ENCODE measurements at places on chromosomes 16 and 17.

GRCh38 chr17:67290711-67291291 lies 45.8 kb upstream of the HELZ start:
- no peak for DNase-seq

- DNase-seq: no peak
Measured at GRCh38 chr16:3478242-3478925, 16.9 kb downstream of the C16orf90 start.

DNA sequence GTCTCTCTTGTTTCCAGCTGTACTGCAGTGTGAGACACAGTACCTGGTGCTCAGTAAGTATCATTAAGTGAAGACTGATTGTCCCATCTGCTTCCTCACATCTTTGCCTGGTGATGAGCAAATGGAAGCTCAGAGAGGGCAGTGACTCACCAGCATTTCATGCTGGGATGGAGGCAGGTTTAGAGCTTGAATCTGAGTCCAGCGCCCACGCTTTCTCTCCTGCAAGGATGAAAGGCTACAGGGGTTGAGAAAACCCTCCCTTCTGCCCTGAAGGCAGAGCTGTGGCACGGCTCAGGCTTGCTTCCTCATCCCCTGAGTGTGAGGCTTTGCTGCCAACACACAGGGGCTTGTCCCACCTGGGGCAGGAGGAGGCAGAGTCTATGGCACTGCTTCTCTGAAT lies 1.5 kb upstream of the RNF112 start:
- DNase-seq: no peak

DNA sequence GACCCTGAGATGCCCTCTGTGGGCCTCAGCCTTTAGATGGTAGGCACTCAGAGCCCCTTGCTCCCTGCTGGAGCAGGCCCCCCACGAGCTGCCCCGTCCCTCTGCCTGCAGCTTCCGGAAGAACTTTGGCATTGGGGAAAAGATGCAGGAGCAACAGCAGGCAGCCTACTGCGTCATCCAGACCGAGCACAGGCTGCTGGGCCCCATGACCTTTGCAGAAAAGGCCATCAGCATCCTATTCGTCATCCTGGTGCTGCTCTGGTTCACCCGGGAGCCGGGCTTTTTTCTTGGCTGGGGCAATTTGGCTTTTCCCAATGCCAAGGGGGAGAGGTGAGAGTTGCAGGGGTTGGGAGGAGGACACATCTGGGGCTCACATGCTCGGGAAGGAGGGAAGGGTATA lies 12.7 kb upstream of the FOXN1 start:
- no peak for DNase-seq

GRCh38 chr16:8928467-8928957 lies 35.2 kb downstream of the USP7 start:
- DNase-seq: no peak

DNA sequence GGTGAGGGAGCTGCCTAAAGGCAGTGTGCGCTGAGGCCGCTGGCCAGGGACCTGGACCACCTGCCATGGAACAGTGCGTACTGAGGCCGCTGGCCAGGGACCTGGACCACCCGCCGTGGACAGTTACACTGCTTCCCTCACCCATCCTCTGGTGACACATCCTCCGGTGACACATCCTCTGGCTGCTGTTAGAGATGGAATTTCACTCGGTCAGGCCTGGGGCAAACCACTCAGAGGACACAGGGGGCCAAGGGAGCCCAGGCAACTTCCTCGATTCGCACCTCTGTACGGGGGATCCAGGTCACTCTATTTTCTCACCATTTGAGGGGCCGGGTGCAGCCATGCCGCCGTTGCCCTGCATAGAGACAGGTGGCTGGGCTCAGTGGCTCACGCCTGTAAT lies 32.4 kb upstream of the RPTOR start:
- no peak for DNase-seq

DNA sequence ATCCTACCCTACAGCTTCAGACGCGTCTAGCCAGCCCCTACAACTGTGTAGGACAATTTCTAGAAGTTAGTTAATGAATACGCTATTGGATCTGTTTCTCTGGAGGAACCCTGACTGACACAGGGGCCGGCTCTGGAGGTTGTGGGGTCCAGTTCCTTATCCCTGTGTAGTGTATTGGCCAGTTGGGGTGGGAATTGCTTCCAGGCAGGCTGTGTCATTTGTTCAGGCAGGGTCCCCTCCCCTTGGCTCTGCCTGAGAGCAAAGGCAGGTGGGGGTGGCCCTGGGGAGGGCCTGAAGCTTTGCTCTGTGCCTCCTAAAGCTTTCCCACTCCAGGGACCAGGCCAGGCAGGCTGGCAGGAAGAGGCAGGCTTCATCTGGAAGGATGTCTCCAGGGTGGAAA lies 11.7 kb upstream of the CETP start:
- no peak for DNase-seq

GRCh38 chr17:82974136-82974952 lies 105.1 kb upstream of the METRNL start:
- DNase-seq: no peak

- DNase-seq: peak; percentile 68
Measured at GRCh38 chr17:19648475-19649273, at the start of gene ALDH3A2. Gene ALDH3A2, plus strand, starts transcription at chr17:19648751. Its CDS starts 221 bp downstream, at chr17:19648972.

DNA sequence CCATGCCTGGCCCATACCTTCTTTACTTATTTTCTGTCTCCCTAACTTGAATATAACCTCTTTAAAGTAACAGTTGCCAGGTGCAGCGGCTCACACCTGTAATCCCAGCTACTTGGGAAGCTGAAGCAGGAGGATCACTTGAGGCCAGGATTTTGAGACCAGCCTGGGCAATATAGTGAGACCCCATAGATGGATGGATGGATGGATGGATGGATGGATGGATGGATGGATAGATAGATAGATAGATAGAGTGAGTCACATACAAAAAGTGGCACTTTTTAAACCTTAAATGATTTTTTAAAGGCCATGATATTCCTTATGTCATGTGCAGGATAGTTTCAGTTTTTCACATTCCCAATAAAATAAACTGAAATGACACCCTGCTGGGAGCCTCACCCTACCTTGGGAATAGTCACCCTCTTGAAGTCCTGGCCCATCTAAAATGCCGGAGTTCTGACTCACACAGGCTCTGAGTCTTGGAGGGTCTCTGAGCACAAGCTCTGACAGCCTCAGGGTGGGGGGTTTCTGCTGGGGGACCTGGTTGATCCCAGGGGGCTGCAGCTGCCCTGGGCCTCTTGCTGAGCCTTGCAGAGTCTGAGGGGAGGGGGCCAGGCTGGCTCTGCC lies 26.2 kb downstream of the CPNE2 start:
- DNase-seq: no peak

DNA sequence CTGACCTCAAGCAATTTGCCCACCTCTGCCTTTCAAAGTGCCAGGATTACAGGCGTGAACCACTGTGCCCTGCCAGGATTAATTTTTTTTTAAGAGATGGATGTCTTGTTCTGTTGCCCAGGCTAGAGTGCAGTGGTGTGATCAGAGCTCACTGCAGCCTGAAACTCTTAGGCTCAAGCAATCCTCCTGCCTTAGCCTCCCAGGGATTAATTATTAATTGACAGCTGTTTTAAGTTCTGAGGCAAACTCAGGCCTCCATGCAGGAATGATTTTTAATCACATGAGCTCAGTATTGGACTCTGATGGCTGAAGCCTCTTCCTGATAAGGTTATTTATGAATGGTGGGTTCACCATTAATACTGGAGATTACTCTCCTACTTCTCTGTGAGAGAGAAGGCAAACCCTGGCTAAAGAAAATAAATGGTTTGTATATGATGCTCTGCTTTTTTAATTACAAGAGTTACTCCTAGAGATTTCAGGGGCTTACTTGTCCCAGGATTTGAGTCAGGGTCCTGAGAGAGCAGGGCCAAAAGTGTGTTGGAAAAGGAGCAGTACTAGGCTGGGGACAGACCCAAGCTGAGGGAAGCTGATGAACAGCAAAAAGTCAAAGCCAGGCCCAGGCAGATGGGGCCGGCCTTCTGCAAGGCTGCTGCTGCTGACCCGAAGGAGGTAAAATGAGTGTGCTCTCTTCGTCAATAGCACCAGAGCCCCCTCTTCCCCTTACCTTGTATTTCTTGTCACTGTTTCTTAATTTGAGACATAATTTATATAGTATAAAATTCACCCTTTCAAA lies 56.9 kb upstream of the HAS3 start:
- no peak for DNase-seq

GRCh38 chr17:57406131-57406980 lies 150.0 kb downstream of the MSI2 start:
- DNase-seq: no peak

DNA sequence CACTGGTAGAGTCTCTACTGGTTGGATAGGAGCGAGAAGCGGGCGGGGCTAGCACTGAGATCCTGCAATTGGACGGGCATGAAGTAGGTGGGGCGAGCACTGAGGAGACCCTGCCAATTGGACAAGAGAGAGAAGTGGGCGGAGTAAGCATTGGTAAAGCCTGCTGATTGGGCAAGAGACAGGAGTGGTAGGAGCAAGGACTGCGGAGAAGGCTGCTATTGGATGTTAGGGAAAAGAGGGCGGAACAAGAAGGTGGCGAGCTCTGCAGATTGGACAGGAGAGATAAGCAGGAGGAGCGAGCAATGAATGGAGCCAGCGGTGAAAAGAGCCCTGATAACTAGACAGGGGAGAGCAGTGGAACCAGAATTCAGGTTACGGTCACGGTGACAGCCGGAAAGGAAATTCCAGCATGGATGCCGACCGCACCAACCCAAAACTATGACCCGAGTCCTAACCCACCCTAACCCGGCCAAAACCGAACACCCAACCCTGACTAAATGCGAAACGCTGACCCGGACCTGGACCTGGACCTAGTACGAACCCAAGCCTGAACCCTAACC lies 4.8 kb downstream of the SCGB1C2 start:
- DNase-seq: no peak

GRCh38 chr17:73396431-73397277 lies 84.9 kb upstream of the CDC42EP4 start:
- no peak for DNase-seq

GRCh38 chr17:50818261-50818660 lies 17.1 kb upstream of the WFIKKN2 start:
- DNase-seq: no peak

GRCh38 chr16:56869513-56870275 lies 4.7 kb downstream of the SLC12A3 start:
- DNase-seq: no peak

GRCh38 chr17:7862692-7863437 lies 5.1 kb downstream of the CYB5D1 start:
- DNase-seq: no peak

- DNase-seq: peak; percentile 42
Measured at GRCh38 chr17:7045492-7046126, 1.7 kb upstream of the SLC16A11 start.

- no peak for DNase-seq
Measured at GRCh38 chr16:71629278-71630016, 3.5 kb downstream of the MARVELD3 start.

DNA sequence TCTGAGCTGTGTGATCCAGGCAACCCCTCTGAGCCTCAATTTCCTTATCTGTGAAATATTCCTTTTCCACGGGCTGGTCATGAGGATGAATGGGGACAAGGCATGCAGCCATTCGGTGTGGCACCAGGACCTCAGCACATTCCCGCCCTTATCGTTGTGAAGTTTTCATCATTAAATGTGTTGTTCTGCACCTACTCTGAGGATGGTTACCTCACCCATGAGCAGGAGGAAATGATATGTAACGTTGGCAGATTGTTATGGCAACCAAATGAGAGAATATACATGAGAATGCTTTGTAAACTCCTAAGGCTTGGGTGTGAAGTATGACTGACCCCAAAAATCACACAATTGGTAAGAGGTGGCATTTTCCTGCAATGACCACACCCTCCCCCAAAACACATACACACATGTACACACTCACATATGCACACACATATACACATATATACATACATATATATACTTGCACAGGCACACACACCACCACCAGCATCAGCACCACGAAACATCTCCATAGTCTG lies 39.5 kb downstream of the SMARCE1 start:
- no peak for DNase-seq

DNA sequence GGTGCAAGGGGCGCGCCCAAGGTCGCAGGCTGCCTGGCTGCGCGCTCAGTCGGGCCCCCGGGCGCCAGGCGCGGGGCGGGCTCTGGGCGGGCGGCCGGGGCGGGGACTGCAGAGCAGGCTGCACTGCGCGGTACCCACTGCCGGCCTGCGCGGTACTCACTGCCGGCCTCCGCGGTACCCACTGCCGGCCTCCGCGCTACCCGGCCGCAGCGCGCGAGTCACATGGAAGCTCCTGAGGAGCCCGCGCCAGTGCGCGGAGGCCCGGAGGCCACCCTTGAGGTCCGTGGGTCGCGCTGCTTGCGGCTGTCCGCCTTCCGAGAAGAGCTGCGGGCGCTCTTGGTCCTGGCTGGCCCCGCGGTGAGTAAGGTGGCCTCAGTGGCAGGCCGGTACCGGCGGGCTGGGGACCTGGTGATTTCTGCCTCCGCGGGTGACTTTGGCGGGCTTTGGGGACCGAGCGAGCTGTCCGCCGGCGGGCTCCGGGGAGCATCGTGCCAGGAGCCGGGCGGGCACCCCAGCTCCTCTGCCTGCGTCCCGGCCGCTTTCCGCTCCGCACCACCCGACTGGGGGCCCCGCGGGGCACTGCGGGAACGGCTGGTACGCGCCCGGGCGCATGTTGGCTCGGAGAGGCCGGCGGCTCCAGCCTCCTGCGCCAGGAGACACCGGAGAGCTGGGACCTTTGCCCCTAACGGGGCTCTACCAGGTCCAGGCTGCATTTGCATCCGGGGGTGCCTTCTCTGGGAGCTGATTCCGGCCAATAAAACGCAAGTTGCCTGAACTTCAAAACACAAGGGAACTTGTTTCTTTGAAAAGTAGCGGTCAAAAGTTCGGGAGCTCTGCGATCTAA lies at the start of gene SLC47A1:
TSS of gene SLC47A1 (plus strand) at position 137 of the 844 bp plus-strand sequence. CDS start at position 223, 86 bp downstream.
- no peak for DNase-seq

- DNase-seq: no peak
Measured at GRCh38 chr16:694187-694862, 4.1 kb upstream of the WDR24 start.

DNA sequence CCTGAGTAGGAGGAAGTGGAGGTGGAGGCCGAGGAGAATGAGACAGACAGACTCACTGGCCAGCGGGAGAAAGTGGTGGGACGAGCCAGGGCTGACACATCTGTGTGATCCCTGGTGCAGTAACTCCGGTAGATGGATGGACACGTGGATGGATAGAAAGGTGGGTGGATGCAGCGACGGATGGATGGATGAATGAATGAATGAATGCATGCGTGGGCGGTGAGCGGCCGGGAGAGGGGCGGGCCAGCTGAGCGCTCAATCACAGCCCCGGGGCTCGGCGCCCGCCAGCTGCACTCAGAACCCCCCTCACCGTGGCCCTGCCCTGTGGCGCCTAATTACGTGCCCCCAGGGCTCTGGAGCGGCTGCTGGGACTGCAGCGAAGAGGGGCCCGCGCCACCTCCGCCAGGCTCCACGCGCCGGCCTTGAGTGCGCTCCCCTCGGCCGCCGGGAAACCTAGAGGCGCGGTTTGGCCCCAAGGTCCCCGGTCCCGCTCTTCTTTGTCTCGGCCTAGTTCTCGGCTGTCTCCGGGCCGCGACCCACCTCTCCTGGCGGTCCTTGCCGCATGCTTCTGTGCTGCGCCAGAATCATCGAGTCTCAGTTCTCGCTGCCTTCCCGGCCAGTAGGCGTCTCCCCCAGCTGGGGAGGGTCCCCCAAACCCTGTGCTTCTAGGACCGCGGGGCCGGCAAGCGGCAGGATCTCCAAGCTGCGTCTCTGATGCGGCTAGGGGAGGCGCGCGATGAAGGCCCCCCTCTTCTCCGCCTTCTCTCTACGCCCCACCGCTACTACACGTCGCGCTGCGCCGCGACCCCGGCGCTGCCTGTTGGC lies 41.0 kb downstream of the RAI1 start:
- no peak for DNase-seq

Measured in fibroblast of skin of left biceps (primary cell).